Ammon's horn (tissue), 1 donor: ENCODE measurements at places on chromosomes 2 and 18.

- no peak for DNase-seq
Measured at GRCh38 chr2:172403402-172403801, 24.0 kb upstream of the ITGA6 start.

- peak; percentile 92 for DNase-seq
Measured at GRCh38 chr2:77521931-77522470, at the start of gene LRRTM4. Gene LRRTM4, minus strand, starts transcription at chr2:77522376.

- no peak for DNase-seq
Measured at GRCh38 chr2:100265226-100265625, 57.1 kb downstream of the LONRF2 start.

GRCh38 chr2:110905217-110905616 is 172.8 kb downstream of the ACOXL start:
- no peak for DNase-seq

DNA sequence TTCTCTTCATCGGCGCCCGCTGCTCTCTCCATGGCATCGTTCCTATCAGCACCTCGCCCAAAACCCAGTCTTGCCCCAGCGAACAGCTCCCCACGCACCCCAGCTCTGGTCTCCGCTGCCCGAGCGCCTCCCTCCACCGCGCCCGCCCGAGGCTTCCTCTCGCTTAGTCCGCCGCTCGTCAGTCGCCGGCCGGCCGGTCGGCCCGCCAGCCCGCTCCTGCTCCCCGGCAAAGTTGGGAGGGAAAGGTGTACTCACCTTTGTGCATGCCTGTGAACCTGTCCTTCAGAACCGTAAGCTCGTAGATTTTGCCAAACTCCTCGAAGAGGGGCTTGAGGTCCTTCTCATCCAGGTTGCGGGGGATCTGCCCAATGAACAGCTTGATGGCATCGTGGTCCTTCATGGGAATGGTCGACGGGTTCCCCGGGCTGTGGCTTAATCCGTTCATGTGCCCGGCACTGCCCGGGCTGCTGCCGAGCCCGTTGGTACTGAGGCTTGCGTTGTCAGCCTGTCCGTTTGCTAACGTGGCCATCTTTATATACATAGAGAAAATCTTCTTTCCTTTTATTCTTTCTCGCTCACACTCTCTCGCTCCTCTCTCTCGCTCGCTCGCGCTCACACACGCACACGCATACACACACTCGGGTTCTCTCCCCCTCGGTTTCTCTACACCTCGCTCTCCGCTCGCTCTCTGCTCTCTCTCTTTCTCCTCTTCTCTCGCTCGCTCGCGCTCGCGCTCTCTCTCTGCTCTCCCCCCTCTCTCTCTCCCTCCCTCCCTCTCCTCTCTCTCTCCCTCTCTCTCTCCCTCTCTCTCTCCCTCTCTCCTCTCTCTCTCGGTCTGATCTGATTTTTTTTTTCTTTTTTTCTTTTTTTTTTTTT is at the start of gene CELF4:
Gene CELF4, minus strand, starts transcription at position 698 of the 876 bp plus-strand sequence.
- DNase-seq: peak; percentile 70
